Skin of body (tissue), 3 donors: ENCODE measurements at places on chromosomes 6 and 20. TPM values are rescaled to one million over a fixed set of nuclear protein-coding genes. Genes with fewer than 3 reads are reported as not detected.

Gene DDAH2
- total RNA-seq, result 62.2 TPM

Gene IL22RA2
- 2.2 TPM for total RNA-seq

Gene ULBP1
- total RNA-seq, result 0.69 TPM

Gene NNAT
- 22.0 TPM for total RNA-seq

Gene HLA-DMB
- total RNA-seq, result 12.7 TPM

Gene LYRM2
- 15.1 TPM for total RNA-seq

Gene RTF2
- total RNA-seq, result 44.7 TPM

Gene AHI1
- 45.5 TPM for total RNA-seq

Gene MCCD1
- total RNA-seq, result not detected

Gene RUNX2
- 2.9 TPM for total RNA-seq

Gene PPP1R16B
- total RNA-seq, result 1.9 TPM

Gene DSP
- total RNA-seq, result 467 TPM

Gene MUCL3
- not detected for total RNA-seq

DNA sequence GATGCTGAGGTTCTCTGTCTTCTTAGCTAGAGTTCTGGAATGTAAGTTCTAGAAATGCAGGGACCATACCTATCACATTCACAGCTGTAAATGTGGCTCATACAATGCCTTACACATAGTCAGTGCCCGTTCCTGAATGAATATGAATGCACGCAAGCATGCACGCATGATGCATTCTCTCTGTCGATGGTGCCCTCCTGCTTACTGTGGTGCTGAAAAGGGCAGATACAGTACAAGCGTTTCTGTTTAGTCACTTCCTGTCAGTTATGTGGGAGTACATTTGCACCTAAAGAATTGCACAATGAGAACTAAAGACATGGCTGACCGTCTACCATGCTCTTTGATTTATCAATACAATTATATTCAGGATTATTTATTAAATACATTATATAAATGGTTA lies 152.2 kb upstream of the SOX4 start:
- DNase-seq, result no peak

GRCh38 chr6:34512738-34513115 lies 43.4 kb downstream of the SPDEF start:
- DNase-seq, result no peak

- peak; percentile 3 for DNase-seq
These were observed 609 bp downstream of the PGM3 start for GRCh38 chr6:83192456-83192855.

DNA sequence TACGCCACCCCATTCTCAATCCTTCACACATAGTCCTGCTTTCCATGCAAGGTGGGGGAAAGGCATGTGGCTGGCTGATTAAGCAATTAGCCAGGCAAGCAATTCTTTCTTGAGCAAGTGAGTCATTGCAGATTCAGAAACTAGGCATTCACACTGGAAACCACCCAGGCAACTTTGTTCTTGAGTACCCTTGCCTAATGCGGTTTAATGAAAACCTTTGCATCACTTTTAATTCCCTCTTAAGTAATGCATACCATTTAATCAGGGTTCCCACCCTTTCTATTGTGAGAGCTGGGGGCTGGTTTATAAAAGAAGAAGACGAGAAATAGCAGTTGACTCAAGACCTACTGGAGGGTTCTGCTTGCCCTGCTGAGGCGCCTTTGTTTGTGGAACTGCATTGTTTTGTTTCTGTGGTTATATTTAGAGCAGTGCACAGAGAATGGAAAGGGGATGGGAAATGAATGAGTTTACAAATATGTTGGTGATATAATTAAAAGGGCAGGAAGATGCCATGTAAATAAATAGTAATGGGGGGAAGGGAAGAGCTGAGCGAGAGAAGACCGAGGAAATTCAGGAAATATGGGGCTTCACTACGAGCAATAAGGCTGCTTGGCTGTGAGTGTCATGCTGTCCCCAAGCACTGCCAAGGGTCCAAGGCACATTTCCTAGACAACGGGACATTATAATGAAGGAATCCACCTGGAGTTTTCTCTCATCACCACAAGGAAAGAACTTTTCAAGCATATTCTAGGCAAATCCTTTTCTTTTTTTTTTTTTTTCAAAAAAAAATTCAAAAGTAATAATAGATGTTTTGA lies 48.8 kb upstream of the TSHZ2 start:
- peak; percentile 8 for DNase-seq

DNA sequence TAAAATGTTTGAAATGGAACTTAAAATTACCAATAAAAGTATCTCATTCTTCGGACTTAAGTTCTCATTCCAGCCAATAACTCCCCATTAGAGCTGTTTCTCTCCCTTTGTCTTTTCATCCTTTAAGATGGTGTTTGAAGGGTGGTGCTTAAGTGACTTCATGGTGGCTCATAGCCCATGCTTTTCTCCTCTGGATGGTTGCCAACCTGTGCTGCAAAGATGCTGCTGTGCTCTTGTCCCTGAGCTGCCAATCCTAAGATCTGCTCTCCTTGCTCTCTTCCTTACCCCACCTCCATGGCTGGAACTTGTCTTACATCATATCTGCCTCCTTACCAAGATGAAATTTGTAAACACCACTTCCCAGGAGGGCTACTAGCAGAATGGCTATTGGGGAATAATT lies 31.6 kb upstream of the PNRC1 start:
- DNase-seq, result peak; percentile 46

GRCh38 chr20:57902473-57902872 lies 192.7 kb upstream of the PMEPA1 start:
- no peak for DNase-seq

- no peak for DNase-seq
These were observed 2.0 kb upstream of the CRIP3 start for GRCh38 chr6:43310624-43311023.

DNA sequence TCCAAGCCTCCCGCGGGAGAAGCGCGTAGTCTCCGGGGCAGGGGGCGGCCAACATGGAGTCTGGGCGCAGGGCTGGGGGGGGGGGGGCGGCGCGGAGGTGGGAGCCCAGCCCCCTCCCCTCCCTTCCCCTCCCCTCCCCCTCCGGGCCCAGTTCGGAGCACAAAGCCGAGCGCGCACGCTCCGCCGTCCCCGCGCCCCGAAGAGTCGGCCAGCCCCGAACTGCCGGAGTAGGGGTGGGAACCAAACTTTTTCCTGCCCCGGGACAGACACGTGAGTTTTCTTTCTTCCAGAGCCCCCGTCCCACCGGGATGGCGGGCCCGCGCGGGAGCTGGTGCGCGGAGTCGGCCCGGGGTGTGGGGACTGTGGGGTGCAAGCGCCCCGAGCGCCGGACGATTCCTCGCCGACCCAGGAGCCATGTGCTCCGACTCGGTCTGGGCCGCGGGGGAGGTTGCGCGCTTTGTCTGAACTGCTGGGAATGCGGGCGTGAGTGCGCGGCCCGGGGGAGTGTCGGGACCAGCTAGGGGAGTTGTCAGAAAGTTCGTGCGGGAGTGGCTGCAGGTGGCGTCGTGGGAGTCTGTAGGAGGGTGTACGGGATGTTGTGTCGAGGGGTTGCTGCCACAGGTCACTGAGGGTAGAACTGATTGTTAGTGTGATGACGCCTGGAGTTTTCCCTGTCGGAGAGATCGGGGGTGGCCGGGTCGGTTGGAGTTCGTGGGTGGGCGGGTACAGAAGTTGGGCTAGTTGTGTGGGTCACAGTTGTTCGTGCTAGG lies 1.2 kb downstream of the TGIF2 start:
- DNase-seq, result no peak

DNA sequence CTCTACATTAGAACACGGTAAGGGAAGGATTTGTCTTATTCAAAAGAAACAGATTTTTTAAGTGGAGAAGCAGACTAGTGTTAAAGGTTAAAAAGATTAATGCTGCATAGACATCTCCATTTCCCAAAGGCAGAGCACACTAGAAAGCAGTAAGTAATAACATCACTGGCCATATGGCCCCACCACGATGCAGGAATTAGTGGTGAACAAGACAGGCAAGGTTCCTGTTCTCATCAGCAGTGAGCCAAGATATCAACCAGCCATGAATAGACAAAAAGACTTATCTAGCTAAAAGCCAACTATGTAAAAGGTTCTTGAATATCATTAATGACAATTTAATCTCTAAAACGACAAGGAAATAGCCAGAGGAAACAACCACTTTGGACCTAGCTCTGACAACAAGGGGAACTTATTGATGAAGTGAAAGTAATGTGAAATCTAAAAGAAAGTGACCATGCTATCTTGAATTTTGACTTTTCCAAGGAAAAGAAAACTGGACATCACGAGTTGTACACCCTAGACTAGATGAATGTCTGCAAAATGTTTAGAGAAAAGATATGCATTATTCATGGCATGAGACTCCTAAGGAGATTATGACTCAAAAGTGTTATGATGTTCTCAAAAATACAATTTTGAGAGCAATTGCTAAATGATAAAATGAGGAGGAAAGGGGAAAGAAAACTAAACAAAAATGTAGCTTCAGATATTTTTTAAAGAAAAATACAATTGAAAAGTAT lies 157.9 kb upstream of the STXBP5 start:
- no peak for DNase-seq

GRCh38 chr20:3250091-3250504 lies 11.1 kb upstream of the SLC4A11 start:
- no peak for DNase-seq

GRCh38 chr6:6497976-6498375 lies 90.5 kb upstream of the LY86 start:
- DNase-seq, result no peak

DNA sequence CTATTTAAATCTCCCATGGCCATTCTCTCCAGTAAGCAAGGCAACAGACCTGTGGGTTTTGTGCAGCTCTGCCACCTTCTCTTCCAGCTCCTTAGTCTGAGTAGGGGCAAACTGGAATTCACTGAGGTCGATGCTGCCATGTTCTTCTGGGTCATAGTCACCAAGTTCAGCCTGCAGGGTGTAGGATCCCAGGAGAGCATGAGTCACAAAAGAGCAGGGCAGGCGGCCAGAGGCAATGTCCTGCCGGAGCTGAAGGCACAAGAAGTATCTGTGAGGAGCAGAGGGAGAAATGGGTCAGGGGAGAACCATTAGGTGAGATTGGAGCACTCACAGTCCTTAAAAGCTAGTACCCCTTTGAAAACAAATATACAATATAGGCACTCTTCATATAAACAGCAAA lies 73.7 kb downstream of the SMLR1 start:
- DNase-seq, result no peak

GRCh38 chr6:9315966-9316650 lies 880.8 kb upstream of the SLC35B3 start:
- no peak for DNase-seq

- DNase-seq, result no peak
These were observed 248.8 kb upstream of the MAP3K7 start for GRCh38 chr6:90835596-90836212.

- no peak for DNase-seq
These were observed 81.5 kb downstream of the SULF2 start for GRCh38 chr20:47703748-47704147.

GRCh38 chr20:2801286-2801728 lies 880 bp upstream of the CPXM1 start:
- no peak for DNase-seq

DNA sequence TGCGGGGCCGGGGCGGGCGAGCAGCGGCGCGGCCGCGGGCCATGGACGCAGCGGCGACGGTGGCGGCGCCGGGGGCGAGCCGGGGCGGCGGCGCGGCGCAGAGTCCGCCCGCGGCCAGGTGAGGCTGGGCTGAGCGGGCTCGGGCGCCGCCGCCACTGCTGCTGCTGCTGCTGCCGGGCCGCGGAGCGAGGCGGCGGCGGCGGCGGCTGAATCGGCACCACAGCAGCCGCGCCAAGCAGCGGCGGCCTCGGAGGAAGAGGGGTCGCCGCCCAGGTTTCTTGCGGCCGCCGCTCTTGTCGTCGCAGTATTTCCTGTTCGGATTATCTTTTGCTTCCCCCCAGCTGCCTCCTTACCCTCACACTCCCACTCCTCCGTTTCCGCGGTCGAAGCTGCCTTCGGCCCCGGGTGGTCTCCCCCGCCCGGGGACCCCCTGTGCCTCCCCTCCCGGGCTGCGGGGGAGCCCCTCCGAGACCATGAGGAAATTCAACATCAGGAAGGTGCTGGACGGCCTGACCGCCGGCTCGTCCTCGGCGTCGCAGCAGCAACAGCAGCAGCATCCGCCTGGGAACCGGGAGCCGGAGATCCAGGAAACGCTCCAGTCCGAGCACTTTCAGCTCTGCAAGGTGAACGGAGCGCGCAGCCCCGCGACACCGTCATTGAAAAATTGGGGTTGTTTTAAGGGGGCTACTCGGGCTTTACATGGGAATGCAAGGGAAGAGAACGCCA lies at the start of gene STXBP5:
Gene STXBP5, plus strand, starts transcription at position 358 of the 726 bp plus-strand sequence. Its CDS starts 116 bp downstream, at position 474.
- no peak for DNase-seq

DNA sequence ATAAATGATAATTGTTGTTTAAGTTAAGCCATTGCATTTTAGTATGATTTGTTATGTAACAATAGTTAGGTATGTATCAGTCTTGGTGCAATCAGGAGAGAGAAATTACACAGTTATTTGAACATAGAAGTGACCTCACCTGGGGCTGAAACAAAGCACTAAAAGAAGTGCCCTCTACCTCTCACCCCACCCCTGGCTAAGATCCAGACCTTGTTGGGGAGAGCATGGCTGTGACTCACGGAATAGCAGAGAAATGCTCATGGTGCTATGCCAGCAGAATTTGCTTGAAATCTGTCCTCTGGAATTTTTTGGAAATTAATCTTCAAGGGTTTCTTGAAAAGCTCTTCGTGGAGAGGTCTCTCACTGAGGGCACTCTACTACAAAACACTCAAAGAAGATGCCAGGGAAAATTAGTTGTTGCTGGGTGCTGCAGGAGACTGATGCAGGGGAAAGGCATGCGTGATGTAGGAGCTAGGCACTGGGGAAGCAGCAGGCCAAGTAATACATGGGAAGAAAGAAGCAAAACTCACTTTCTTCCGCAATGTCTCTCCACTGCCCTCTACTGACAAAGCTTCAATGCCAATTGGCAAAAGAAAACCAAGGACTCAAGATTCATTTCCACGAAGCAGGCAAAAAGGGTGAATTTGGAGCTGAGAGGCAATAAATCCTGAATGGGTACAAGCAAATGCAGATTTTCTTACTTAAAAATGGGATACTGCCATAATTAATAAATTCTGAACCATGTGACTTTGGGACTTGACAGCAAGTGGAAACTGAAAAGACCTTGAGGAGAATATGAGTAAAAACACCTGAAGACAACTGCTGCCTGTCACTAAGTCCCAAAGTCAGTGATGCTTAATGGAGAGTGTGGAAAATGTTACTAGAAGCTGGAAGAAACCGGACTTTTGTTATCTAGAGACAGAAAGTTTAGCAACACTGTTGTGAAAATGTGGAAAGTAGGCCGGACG lies 136.3 kb upstream of the ZNF184 start:
- no peak for DNase-seq

GRCh38 chr6:111739257-111739696 lies 133.6 kb upstream of the TRAF3IP2 start:
- no peak for DNase-seq

DNA sequence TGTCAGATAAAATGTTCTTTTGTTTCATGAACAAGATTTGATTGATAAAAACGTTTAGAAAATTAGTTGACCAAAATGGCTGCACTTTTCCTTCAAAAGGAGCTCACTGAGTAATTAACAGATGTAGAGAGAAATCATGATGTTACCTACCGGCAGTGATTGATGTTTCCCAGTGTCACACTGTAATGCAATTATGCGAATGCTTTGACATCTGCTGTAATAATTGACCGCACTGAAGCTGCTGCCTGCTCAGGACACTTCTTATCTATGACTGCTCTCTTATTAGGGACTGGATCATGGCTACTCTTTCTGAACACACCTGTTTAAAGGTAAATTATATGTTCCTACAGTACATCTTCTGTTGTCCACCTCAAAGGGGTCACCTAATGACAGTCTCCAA lies 94.6 kb downstream of the GPR63 start:
- DNase-seq, result no peak
